Activated T-helper 2 cell treated with anti-CD3 and anti-CD28 coated beads, Interferon-gamma antibody, Interleukin-2, Interleukin-4, amounts not matched to agents 10 μg/mL and 5 μg/mL and 100 μg/mL, durations not matched to agents 14 hours and 24 hours and 36 hours (primary cell): ENCODE measurements at places on chromosomes 5 and 9. TPM values are rescaled to one million over a fixed set of nuclear protein-coding genes. Genes with fewer than 3 reads are reported as not detected.

DNA sequence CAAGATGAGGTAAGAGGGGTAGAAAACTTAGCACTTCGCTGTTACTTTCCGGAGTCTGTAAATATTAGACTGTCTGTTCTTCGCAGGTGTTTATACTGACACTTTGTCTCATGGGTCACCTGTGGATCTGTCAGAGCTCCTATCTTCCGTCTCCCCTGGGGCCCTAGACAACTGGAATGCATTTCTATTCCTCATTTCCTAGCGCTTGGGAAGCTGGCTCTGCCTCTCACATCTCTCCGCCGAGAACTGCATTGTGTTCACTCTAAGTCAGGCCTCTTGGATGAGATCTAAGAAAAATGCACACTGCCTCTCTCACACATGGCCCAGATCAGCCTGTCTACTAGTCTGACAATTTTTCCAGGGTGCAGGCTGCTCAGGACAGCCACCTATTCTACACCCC, 39.5 kb downstream of the PCA3 start:
- H3K4me1 ChIP-seq = no peaks in the 10 kb centered on the region
- no peak overlapping the region for H3K4me3 ChIP-seq
- H3K27ac ChIP-seq = no peak overlapping the region
- H3K27me3 ChIP-seq = no peaks in the 10 kb centered on the region

DNA sequence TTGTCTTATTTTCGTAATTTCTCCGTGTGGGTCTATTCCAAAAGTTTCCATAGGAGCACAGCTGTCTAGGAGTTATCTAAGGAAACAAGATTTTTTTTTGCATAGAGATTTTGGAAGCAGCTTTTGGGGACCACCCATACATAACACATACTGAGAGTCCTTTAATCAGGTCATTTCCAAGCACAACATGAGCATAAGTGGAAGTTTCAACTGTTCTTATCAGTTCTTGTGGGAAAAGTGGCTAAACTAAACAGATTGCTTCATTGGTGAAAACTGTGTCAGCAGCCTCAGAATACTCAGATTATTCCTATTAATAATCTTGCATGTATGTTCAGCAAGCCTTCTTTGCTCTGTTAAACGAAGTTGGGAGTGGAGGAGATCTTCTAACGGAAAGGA, 153.6 kb upstream of the TYRP1 start:
- no peak for DNase-seq
- no peak overlapping the region for H3K27ac ChIP-seq
- H3K4me1 ChIP-seq = no peaks in the 10 kb centered on the region
- H3K36me3 ChIP-seq = no peaks in the 10 kb centered on the region

- no peaks in the 10 kb centered on the region for H3K27me3 ChIP-seq
- H3K36me3 ChIP-seq = no peaks in the 10 kb centered on the region
- H3K27ac ChIP-seq = no peak overlapping the region
- no peaks in the 10 kb centered on the region for H3K4me1 ChIP-seq
- DNase-seq = no peak
Observed at GRCh38 chr5:95132096-95132495, 152.8 kb downstream of the MCTP1 start.

DNA sequence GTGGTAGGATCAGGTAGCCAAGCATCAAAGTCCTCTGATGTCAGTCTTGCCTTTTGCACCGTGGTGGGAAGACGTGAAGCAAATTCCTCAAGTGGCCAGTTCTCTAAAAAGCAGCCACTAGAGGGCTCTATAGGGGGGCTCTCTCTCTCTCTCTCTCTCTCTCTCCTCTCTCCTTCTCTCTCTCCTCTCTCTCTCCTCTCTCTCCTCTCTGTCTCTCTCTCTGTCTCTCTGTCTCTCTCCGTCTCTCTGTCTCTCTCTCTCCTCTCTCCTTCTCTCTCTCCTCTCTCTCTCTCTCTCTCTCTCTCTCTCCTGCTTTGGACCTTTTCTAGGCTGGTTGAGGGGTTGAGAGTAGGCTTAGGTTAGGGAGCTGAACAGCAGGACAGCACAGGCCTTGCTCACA, 13.9 kb upstream of the OSMR start:
- no peaks in the 10 kb centered on the region for H3K36me3 ChIP-seq
- no peak for DNase-seq
- H3K27me3 ChIP-seq = peaks cover 9% of the 10 kb centered on the region
- peaks cover 6% of the 10 kb centered on the region for H3K4me1 ChIP-seq
- H3K27ac ChIP-seq = no peak overlapping the region

DNA sequence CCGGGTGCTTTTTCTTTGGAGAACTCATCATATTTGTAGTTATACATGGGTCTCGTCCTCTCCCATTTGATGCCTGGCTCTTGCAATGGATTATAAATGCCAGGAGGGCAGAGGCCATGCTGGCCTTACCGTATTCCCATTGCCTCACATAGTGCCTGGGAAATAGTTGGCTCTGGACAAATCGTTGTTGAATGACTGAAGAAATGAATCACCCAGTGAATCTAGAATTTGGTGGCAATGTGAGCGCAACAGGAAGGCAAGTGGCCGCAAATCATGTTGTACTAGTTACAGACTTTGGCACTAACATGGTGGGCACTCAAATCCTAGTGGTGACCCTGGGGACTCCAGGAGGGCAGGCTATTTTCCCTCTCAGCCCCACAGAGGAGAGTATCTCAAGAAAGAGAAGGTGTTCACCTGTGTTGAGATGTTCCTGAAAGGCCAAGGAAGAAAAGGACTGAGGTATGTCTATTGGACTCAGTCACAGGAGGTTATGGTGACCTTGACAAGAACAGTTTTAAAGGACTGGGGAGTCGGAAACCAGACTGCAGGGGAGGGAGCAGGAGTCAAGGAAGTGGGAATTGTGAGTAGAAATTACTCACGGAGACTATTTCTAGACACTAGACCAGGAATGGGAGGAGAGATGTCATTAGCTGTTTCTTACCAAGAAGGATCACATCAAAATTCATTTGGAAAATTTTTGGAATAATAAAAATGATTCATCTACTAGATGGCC, 61.7 kb upstream of the COL15A1 start:
- H3K27ac ChIP-seq = no peak overlapping the region
- DNase-seq = no peak
- H3K27me3 ChIP-seq = peaks cover 7% of the 10 kb centered on the region

DNA sequence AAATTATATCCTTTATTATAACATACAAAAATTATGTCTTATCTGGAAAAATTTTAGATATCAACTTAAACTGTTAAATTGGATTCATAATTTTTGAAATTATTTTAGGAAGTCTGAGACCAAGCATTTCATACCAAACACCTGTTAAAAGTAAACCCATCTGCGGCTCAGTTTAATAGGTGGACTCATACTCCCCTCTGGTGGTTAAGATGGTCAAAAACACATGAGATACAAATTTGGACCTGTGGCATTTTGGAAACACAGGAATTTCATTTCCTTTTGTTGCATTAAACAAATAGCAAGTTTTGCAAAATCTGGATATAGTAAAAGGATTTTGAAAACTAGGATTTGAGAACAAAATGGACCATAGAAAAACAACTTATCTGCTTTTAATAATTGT, 53.7 kb downstream of the RGMB start:
- H3K27me3 ChIP-seq = peaks cover 4% of the 10 kb centered on the region
- H3K4me1 ChIP-seq = no peaks in the 10 kb centered on the region
- H3K36me3 ChIP-seq = no peaks in the 10 kb centered on the region
- no peak overlapping the region for H3K27ac ChIP-seq

DNA sequence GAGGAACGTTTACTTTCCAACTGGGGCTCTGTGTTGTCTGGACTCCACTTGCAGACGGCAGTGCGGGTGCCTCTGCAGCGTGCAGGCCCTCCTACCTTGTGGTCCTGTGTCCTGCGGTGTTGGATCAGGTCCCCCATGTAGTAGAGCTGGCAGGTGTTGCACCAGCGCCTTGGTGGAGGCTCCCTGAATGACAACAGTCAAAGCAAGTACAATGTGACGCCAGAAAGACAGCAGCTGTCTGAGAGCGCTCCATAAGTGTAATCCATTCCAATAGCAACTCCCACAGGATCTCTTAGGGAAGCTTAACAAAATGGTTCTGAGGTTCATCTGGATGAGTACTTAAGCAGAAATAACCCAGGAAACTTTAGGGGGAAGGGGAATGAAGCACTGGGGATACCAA, 9.9 kb downstream of the BBLN start:
- no peak for DNase-seq
- no peaks in the 10 kb centered on the region for H3K27me3 ChIP-seq
- H3K36me3 ChIP-seq = peaks cover 40% of the 10 kb centered on the region
- H3K4me3 ChIP-seq = no peak overlapping the region

GRCh38 chr5:54296386-54296785, 14.0 kb downstream of the ARL15 start:
- peaks cover 7% of the 10 kb centered on the region for H3K4me1 ChIP-seq
- no peak overlapping the region for H3K4me3 ChIP-seq
- DNase-seq = no peak
- H3K36me3 ChIP-seq = no peaks in the 10 kb centered on the region
- no peak overlapping the region for H3K27ac ChIP-seq

- no peak overlapping the region for H3K4me3 ChIP-seq
- no peaks in the 10 kb centered on the region for H3K4me1 ChIP-seq
- DNase-seq = no peak
- no peaks in the 10 kb centered on the region for H3K36me3 ChIP-seq
- H3K27ac ChIP-seq = no peak overlapping the region
Observed at GRCh38 chr5:121182788-121183490, 668.7 kb upstream of the FTMT start.

DNA sequence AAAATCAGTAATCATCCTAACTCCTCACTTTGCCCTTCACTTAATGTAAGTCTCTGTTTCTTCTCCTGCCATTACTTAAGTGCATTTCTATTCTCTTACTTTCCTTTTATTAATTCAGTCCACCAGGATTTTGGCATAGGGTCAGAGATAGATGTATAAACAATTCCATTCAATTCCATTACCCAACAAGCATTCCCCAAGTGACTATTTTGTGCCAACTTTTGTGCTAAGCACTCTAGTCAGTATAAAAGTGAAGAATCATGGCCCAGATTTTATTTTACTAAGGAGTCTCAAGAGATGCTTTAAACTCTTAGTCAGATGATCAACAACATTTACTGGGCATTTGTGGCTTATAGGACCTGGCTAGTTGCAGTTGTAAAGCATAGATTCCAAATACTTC, 159.3 kb downstream of the DMAC1 start:
- no peaks in the 10 kb centered on the region for H3K36me3 ChIP-seq
- H3K27ac ChIP-seq = no peak overlapping the region
- DNase-seq = no peak
- no peaks in the 10 kb centered on the region for H3K4me1 ChIP-seq
- H3K4me3 ChIP-seq = no peak overlapping the region

DNA sequence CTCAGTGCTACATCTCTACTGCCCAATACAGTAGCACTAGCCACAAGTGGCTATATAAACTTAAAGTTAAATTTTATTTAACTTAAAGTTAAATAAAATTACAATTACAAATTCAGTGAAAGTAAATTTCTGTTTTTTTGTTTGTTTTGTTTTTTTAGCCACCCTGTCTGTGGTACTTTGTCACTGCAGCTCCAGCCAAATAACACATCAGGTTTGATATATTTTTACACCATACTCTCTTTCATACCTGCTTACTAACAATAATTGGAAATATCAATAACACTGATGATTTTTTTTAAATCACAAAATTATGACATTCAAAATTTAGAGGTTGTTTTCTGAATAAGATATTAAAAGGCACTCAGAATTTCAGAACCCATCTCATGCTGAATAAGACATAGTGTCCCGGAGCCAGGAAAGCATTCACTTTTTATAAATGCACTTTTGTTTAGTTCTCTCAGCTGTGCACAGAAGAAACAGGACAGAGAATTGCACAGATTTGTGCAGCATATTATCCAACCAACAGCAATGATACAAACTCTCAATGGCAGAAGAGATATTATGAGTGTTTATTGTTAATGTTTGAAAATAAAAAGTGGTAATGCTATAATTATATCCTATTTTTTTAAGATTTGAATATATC, 92.6 kb downstream of the EDIL3 start:
- DNase-seq = no peak
- peaks cover 10% of the 10 kb centered on the region for H3K4me1 ChIP-seq
- H3K4me3 ChIP-seq = no peak overlapping the region
- H3K36me3 ChIP-seq = no peaks in the 10 kb centered on the region

- no peak overlapping the region for H3K27ac ChIP-seq
- no peak overlapping the region for H3K4me3 ChIP-seq
- H3K27me3 ChIP-seq = peaks cover 2% of the 10 kb centered on the region
- no peaks in the 10 kb centered on the region for H3K36me3 ChIP-seq
Observed at GRCh38 chr5:175848676-175849075, 22.7 kb upstream of the CPLX2 start.

DNA sequence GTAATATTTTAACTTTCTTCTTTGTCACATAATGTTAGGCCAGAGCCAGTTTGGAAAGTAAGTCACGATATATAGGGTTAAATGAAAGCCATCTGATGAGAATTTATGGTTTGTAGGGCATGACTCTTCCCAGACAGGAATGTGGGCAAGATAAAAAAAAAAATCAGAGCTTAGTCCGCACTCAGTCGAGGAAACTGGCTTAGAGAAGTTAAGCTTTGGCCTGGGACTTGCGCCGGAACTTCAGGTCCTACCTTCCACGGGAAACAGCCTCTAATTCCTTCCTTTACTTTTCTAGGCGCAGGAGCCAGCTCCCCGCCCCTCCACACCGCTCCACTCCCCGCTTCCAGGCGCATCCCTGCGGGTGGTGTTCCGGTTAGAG, 475 bp downstream of the DDX31 start:
- peak overlapping the region; percentile 93 for H3K4me3 ChIP-seq
- H3K4me1 ChIP-seq = peaks cover 30% of the 10 kb centered on the region
- peaks cover 41% of the 10 kb centered on the region for H3K36me3 ChIP-seq
- peak overlapping the region; percentile 83 for H3K27ac ChIP-seq
- no peak for DNase-seq

DNA sequence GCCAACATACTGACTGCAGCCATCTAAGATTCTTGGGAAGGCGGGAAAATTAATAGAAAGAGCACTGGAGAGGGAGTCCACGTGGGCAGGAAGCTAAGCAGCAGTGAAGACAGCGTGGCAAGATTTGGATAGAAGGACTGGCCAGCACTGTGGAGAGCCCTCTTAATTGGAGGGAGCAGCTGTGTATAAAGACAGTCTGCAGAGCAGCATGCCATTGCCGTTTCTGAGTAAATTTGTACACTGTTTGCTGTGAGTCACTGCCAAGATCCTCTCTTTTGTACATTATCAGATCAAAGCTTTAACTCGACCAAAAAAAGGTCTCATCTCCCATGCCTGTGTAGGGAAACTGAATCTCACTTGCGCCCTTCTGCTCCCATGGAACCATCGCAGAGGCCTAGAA, 45.3 kb downstream of the INSYN2B start:
- H3K36me3 ChIP-seq = peaks cover 24% of the 10 kb centered on the region
- peaks cover 23% of the 10 kb centered on the region for H3K4me1 ChIP-seq
- no peak for DNase-seq
- H3K27ac ChIP-seq = peak overlapping the region; percentile 23
- no peaks in the 10 kb centered on the region for H3K27me3 ChIP-seq
- no peak overlapping the region for H3K4me3 ChIP-seq

SLC46A2 gene
- total RNA-seq = not detected in 2 replicates

PDE6A gene
- not detected in 2 replicates for total RNA-seq

ETF1 gene
- 169 and 170 TPM in 2 replicates for total RNA-seq

CFAP90 gene
- not detected in 2 replicates for total RNA-seq

PCA3 gene
- total RNA-seq = not detected in 2 replicates

SLC45A2 gene
- not detected in 2 replicates for total RNA-seq

ENTREP1 gene
- total RNA-seq = not detected in 2 replicates

DMGDH gene
- 0.37 and 0.41 TPM in 2 replicates for total RNA-seq

SLC6A19 gene
- total RNA-seq = not detected in 2 replicates
